Naive thymus-derived CD8-positive, alpha-beta T cell (primary cell): ENCODE measurements at places on chromosomes 7 and 10.

- DNase-seq, result no peak
Observed at GRCh38 chr10:50385624-50386023, 134.3 kb upstream of the ASAH2 start.

DNA sequence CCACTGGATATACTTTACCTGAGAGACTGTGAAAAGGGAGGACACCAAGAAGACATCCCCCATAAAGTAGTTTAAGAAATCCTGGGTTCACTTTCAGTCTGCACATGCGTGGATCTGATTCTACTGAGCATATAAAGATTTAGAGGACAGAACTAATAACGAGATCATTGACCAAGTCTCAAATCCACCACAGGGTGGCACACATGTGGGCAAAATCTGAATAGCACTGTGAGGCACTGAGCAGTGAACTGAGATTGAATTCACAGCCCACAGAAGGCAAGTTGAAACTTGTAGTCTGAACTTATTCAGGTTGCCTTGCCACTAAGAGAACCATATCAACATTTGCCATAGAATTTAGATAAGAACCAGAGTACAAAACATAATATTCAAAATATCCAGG is 818.6 kb downstream of the GRID1 start:
- no peak for DNase-seq

- DNase-seq, result no peak
Observed at GRCh38 chr10:71218651-71219050, 6.3 kb downstream of the UNC5B start.

DNA sequence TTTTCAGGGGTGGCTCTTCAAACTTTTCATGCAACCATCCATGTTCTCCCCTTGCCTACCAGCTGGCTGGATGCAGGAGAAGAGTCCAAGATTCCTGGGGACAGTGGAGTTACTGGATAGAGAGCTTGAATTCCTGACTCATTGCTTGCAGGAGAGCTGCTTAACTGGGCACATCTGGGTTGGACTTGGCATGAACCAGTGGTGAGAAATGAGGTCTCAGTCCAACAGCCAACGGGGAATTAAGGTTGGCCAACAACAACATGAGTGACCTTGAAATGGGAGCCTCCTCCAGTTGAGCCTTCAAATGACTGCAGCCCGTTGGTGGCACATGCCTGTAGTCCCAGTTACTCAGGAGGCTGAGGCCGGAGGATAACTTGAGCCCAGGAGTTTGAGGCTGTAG is 58.1 kb upstream of the OPN4 start:
- DNase-seq, result no peak

DNA sequence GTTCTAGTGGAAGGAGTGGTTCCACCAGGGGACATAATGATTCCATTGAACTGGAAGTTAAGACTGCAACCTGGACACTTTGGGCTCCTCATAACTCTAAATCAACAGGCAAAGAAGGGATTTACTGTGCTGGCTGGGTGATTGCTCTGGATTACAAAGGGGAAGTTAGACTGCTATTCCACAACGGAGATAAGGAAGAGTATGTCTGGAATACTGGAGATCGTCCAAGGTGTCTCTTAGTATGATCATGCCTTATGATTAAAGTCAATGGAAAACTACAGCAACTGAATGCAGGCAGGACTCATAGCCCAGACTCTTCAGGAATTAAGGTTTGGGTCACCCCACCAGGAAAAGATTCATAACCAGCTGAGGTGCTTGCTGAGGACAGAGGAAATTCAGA is 310.6 kb upstream of the MGMT start:
- DNase-seq, result no peak

DNA sequence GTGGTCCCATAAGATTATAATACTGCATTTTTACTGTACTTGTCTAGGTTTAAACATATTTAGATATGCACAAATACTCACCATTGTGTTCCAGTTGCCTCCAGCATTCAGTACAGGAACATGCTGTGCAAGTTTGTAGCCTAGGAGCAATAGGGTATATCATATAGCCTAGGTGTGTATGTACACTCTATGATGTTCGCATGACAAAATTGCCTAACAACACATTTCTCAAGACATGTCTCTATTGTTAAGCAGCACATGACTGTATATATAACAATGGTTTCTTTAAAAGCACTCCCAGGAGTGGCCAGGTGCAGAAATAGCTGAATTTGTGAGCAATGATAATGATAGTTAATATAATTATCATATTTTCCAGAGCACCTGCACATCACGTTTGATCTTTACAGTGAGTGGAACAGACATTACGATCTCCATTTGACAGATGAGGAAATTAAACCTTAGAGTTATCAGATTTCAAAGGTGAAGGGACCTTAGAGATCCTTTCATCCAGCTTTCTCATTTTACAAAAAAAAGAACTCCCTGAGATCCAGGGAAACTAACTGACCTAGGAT is 99.2 kb upstream of the PDCD4 start:
- DNase-seq, result no peak

DNA sequence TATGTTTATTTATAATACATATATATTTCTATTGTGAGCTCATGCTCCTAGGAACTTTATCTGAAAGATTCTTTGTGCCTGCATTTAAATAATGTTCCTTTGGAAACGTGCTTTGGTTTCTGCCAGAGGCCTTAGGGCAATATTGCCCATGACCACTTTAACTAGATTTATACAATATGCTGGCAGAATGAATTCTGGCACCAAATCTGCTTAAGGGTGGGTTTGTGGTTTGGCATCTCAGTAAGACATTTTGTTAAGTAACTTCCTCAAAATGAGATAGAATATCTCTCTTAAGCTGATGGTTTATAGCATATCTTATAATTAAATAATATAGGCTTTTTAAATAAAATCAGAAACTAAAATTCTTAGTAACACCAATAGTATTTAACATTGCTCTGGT is 252.9 kb downstream of the RNLS start:
- no peak for DNase-seq

GRCh38 chr7:1081931-1082401 is 5.9 kb upstream of the GPER1 start:
- DNase-seq, result no peak

DNA sequence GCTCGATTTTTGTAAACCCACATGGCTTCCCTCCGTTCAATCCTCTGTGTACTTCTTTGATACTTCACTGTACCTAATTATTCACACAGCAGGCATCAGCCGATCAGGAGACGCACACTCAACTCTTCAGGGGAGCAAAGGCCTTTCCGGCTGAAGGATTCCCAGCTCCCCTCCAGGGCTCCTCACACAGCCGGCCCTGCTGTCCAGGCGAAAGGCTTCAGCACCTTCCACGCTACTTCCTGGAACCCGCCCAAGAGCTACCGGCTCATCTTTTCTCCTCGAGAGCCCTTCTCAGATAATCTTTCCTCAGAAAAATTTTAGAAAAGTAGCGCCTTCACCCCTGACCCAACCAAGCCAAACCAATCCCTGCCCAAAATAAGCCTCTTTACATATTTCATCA is 270.4 kb downstream of the ZMYND11 start:
- DNase-seq, result no peak

DNA sequence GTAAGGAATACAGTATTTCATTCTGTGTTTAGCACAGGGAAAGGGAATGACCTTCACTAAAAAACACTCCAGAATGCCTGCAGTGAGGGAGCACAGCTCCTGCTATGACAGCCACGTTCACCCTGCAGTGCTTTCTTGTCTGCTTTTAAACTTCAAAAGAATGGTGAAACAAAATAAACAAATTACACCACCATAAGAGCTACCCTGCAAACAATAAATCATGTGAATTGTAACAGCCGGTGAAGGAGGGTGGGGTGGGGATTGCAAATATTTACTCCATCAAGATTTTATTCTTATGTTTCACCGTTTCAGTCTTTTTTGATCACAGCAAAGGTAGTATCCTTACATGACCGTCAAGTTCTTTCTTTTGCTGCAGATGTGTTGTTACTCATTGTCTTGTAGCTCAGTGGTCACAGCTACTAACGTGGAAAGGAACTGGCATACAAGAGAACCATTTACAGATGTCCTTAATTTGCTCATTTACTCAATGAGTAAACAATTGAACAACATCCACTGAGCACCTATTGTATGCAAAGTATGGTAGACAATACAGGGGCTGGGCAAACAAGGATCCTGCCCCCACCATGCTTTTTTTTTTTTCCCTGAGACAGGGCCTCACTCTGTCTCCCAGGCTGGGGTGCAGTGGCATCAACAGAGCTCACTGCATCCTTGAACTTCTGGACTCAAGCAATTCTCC is 4.1 kb upstream of the CHN2 start:
- DNase-seq, result no peak

DNA sequence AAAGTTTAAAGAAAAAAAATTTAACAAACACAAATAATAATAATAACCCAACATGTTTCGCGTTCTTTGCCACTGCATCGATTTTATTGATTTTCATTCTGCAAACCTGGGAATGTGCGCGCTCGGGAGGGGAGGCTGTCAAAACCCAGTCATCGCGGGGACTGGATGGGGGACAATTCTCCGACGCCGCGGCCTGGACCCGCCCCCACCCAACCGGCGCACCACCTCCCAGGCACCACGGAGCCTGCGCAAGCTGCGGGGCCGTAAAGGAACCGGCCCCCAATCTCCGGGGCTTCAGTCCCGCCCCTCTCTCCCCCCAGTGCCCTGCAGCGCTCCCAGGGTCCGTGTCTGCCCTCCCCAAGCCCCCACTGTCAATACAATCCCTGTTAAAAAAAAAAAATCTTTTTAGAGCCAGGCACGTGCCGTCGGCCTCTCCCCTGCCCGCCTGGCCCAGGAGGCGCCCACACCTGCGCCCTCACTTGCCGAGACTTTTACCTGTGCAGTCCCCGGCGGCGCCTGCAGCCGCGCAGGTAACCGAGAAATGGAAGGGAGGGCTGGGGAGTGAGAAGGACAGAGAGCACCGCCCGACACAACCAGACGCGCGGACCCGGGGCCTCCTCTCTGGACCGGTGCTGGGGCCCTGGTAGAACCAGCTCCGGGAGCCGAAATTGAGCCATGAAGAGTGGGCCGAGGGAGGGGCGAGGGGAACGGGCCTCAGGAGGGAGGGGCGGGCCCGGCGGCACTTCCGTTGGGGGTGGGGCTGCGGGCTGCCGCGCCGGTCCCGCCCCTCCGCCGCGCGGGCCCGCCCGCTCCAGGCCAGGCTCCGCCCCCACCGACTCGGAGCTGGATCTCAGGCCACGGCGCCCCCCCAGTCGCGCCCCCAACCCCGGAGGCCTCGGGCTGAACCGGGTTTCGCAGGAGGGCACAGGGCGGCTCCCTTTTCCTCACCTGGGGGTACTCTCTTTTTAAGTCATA is 7.6 kb upstream of the ZNF503 start:
- no peak for DNase-seq

- DNase-seq, result no peak
Observed at GRCh38 chr10:27474741-27475140, 29.4 kb upstream of the RAB18 start.

DNA sequence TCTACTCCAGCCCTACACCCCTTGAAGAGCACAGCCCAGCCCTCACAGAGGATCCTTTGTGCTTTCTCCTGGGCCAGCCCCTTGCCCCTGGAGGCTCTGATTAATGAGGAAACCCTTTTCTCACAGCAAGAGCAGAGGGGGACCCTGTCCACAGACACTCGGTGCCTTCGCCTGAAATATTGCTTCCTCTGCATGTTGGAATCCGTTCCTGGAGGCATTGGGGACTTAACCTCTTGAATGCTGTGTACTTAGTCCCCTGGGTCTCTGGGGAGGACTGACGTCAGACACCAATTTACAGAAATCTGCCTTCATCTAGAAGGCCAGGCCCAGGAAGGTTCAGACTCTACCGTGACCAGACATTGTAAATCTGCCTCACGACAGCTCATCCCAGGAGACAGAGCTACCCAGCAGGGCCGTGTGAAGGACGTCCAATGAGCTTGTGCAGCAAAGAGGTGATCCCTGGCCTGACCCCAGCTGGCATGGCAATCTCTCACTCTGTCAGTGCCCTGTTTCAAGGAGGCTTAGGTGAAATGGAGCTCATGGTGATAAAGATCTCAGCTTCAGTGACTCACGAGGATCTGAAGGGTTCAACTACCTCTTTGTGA is 8.1 kb upstream of the TMEM72 start:
- DNase-seq, result no peak

DNA sequence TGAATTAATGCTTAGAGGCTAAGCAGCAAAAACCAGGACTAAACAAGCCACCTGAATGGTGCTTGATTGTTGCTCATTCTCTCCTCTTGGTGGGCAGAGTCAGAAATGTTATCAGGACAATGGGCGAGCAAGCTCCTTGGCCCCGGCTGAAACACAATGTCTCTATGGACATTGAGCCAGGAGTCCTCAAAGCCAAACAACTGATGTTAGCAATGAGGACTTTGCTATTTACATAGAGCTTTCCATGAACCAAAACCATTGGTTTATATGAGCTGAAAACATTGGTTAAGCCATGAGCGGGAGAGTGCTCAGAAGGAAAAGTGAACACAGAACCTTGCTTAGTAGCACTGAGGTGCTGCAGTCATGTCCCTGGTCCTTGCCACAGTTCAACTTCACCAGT is 21.5 kb upstream of the NPVF start:
- DNase-seq, result no peak

GRCh38 chr7:44618753-44619152 is 12.3 kb downstream of the OGDH start:
- no peak for DNase-seq

GRCh38 chr10:70931168-70931815 is 42.9 kb upstream of the PCBD1 start:
- no peak for DNase-seq

GRCh38 chr7:111960984-111961383 is 245.2 kb downstream of the DOCK4 start:
- DNase-seq, result no peak

GRCh38 chr10:84293574-84294016 is 34.8 kb upstream of the CCSER2 start:
- DNase-seq, result no peak

- no peak for DNase-seq
Observed at GRCh38 chr7:140003913-140004382, 58.8 kb downstream of the PARP12 start.

DNA sequence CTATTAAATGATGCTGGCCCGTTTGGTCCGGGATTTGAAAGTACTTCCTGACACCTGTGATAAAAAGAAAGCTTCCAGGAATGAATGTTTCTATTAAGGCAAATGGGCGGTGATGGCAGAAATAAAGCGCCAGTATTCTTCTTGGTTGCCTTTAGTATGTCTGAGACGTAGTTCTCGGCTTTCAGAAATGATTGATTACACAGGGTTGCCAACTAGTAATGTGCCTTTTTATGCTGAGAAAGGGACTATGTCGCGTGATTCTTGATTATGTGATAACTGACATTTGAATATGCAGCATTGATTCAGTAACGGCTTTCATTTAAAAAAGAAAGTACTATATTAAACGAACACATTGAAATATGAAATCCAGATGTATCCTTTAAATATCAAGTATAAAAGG is 13.9 kb downstream of the ZRANB1 start:
- no peak for DNase-seq

DNA sequence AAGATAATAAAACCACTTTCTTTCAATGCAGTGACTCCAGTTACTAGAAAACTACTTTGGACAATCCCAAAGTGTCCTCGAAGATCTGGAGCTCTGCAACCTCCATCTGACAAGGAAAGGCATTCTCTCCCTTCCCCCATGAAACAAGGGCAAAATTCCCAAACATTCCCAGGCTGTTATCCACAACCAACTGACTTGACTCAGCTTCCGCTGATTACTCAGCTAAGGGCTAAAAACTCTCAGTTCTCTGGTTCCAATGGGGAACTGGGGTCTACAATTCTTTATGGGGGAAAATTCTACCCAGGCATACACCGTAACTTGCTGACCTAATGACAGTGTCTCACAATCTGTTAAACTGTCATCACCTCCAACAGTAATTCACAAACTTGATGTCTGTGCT is 48.4 kb downstream of the SFMBT2 start:
- no peak for DNase-seq

- DNase-seq, result no peak
Observed at GRCh38 chr10:55500931-55501559, 700.0 kb upstream of the PCDH15 start.

- no peak for DNase-seq
Observed at GRCh38 chr7:2542011-2542915, 13.1 kb downstream of the BRAT1 start.
